ENCODE measurements at places on chromosomes 16 and 17.
A peak's percentile ranks its signal among the peaks of the same experiment; 100 is the strongest.

- DNase-seq, result peak; percentile 74
Observed at GRCh38 chr17:4004517-4005295, 40.5 kb upstream of the ATP2A3 start.

- DNase-seq, result no peak
Observed at GRCh38 chr16:81237942-81238295, 570 bp upstream of the BCO1 start.

GRCh38 chr17:47869114-47869513, 18.2 kb upstream of the SP6 start:
- DNase-seq, result no peak

DNA sequence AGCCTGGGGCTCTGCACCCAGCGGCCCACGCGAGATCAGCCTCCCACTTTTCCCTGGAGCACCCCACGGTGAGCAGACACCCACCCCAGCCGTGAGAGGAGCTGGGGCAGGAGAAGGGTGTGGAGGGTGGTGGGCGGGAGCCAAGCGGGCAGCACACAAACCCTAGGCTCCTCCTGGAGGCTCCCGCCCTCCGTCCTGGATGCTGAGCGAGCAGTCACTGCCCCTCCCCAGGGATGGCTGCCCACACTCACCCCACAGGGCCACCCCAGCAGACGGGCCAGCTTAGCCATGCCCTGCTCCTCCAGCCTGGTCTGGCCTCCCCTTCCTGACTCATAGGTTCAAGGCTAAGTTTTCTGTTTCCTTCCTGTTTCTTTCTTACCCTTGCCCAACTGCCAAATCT, 15.7 kb upstream of the ABCC3 start:
- DNase-seq, result no peak

DNA sequence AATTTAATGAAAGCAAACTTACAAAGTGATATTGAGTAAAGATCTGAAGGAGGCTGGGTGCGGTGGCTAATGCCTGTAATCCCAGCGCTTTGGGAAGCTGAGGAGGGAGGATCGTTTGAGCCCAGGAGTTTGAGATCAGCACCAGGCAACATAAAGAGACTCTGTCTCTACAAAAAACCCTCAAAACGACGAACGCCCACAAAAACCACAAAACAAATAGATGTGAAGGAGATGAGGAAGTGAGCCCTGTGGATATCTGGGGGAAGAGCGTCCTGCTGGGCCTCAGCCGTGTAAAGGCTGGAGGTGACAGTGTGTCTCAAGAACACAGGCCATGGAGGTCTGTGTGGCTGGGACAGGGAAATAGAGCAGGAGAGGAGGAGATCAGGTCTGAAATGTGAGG, 68.8 kb downstream of the ITFG1 start:
- peak; percentile 7 for DNase-seq

- no peak for DNase-seq
Observed at GRCh38 chr17:3029213-3029913, 34.0 kb downstream of the OR1D5 start.

- no peak for DNase-seq
Observed at GRCh38 chr16:17237350-17237944, 233.3 kb downstream of the XYLT1 start.

- DNase-seq, result peak; percentile 81
Observed at GRCh38 chr16:22297871-22298733, 893 bp downstream of the POLR3E start.

GRCh38 chr17:78998311-78999055, 11.1 kb downstream of the CANT1 start:
- no peak for DNase-seq
